ENCODE measurements at places on chromosomes 7 and 10.

DNA sequence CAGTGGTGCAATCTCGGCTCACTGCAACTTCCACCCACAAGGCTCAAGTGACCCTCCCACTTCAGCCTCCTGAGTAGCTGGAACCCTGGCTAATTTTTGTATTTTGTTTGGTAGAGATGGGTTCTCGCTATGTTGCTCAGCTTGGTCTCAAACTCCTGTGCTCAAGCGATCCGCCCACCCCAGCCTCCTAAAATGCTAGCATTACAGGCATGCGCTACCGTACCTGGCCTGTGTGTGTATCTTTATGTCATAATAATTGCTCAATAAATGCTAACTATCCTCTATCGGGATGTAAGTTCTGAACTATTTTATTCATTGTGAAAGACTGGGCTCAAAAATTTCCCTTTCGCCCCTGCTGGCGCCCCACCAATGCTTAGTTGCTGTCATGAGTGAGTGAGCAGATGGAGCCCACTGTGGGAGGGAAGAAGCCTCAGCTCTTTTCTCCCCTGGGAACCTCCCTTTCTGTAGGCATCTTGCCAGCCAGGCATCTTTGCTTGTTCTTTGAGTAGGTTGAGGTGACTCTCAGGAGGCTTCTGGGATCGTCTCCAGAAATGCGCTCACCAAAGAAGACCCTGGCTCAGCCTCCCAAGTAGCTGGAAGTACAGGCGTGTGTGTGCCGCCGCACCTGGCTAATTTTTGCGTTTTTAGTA, 38.3 kb downstream of the CAMK1D start:
- DNase-seq, result no peak

GRCh38 chr7:121447243-121447910, 51.3 kb upstream of the FAM3C start:
- no peak for DNase-seq

DNA sequence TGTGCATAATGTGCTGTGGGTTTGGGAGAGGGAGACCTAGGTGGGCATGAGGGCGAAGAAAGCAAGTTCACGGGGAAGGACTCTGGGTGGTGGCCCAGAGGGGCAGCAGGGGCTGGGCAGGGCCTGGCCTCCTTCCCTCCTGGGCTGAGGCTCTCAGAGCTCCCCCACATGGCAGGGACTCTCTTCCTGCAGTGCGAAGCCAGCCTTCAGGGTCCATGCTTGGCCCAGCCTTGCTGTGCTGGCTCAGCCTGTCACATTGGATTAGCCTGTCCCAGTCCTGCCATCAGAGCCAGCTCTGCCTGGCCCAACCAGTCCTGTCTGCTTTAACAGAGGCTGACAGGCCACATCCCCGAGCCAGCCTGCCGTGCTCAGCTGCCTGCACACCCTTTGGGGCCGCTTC, 20.4 kb upstream of the ZNF488 start:
- DNase-seq, result no peak

DNA sequence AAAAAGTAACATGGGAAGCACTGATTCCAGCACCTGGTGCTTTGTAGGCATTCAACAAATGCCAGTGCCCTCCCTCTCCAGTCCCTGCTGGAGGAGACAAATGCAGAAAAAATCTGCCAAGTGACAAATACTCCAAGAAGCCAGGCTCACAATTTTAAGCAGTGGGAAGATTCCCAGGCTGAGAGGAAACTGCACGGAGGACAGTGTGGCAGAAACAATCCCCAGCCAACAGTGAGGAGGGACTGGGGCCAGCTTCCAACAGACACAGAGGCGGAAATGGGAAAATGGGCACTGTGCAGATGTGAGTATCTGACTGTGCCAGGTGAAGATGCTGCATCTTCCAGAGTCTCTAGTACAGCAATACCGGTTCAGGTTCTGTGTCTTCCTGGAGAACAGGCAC, 106.3 kb downstream of the SLIT1 start:
- no peak for DNase-seq

DNA sequence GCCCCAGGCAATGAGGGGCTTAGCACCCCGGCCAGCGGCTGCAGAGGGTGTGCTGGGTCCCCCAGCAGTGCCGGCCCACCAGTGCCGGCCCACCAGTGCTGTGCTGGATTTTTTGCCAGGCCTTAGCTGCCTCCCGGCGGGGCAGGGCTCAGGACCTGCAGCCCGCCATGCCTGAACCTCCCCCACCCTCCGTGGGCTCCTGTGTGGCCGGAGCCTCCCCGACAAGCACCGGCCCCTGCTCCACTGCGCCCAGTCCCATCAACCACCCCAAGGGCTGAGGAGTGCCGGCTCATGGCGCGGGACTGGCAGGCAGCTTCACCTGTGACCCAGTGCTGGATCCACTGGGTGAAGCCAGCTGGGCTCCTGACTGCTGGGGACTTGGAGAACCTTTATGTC, 3.5 kb upstream of the ACSL5 start:
- no peak for DNase-seq

DNA sequence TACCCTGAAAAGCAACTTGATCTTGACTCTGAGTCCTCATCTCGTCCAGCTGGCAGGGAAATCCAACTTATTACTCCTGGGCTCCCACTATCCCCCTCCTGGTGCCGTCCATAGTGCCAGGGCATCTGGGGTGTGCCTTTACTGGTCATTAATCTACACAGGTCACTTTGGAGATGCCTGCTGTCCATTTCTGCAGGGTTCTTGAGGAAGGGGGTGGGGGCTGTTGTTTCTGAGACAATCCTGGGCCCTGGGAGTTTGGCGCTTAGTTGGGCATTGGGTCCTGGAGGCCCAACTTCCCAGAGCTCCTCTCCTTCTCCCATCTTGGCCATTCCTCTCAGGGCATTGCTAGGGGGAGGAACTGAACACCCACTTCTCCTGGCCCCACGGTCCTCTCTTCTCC, 6.0 kb upstream of the TACR2 start:
- DNase-seq, result no peak

DNA sequence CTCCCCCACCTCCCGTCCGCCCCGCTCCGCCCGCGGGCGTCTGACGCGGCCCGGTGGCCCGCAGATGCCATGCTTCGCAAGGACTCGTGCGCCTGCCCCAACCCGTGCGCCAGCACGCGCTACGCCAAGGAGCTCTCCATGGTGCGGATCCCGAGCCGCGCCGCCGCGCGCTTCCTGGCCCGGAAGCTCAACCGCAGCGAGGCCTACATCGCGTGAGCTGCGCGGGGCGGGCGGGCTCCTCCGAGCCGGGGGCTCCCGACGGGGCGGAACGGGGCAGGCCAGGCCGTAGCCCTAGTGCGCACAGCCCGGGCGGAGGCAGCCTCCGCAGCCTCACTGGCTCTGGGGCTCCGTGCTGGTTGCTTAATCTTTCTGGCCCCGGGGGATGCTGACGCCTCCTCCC, 2.8 kb downstream of the ASIC3 start:
- DNase-seq, result no peak

DNA sequence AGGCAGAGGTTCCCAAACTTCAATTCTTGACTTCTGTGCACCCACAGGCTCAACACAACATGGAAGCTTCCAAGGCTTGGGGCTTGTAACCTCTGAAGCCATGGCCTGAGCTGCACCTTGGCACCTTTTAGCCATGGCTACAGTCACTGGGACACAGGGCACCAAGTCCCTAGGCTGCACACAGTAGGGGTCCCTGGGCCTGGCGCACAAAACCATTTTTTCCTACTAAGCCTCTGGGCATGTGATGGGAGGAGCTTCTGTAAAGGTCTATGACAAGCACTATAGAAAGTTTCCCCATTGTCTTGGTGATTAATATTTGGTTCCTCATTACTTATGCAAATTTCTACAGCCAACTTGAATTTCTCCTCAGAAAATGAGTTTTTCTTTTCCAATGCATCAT, 420.9 kb upstream of the GRM3 start:
- DNase-seq, result no peak

DNA sequence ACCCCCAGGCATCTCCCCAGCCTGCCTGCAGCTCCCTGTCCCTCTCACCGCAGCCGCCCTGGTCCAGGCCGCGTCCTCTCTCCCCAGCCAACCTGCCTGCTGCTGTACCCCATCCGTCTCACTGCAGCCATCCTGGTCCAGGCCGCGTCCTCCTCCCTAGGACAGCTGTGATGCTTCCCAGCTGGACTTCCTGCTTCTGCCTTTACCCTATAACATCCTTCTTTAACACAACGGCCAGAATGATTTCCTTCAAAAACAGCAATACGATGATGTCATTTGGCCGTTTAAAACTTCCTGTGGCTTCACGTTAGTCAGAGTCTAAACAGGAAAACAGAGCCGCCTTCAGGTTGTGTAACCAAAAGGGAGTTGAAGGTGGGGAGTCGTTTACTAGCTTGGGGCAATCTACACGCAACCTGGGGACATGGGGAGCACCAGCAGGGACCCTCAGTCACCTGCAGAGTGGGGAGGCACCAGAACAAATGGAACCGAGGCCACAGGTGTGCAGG, 32.2 kb upstream of the ZFAND2A start:
- DNase-seq, result no peak

DNA sequence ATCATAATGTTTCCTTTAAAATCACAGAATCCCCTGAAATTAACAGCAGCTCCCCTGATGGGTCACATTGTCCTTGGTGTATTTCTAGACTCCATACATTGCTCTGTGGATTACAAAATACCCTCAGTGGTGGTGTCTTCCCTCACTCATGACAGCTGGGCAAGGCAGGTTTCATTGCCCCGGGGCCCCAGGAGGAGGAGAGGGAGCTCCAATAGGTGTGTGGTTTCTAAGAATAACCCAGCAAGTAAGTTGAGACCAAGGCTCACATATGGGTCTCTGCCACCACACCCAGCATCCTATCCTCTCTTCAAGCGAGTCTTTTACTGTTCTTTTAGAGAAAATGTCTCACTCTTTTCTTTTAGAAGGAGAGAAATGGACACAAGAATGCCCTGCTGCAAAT, 63.6 kb downstream of the PKD1L1 start:
- no peak for DNase-seq

GRCh38 chr7:43096875-43097274, 15.6 kb upstream of the HECW1 start:
- no peak for DNase-seq

GRCh38 chr7:28024786-28025334, 155.7 kb downstream of the JAZF1 start:
- DNase-seq, result no peak

DNA sequence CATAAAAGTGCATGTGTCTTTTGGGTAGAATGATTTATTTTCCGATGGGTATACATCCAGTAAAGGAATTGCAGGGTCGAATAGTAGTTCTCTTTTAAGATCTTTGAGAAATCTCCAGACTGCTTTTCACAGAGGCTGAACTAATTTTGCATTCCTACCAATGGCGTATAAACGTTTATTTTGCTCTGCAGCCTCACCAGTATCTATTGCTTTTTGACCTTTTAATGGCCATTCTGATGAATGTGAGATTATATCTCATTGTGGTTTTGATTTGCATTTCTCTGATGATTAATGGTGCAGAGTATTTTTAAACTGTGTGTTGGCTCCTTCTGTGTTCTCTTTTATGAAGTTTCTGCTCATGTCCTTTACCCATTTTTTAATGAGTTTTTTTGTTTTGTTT, 1020.1 kb downstream of the NXPH1 start:
- DNase-seq, result no peak

DNA sequence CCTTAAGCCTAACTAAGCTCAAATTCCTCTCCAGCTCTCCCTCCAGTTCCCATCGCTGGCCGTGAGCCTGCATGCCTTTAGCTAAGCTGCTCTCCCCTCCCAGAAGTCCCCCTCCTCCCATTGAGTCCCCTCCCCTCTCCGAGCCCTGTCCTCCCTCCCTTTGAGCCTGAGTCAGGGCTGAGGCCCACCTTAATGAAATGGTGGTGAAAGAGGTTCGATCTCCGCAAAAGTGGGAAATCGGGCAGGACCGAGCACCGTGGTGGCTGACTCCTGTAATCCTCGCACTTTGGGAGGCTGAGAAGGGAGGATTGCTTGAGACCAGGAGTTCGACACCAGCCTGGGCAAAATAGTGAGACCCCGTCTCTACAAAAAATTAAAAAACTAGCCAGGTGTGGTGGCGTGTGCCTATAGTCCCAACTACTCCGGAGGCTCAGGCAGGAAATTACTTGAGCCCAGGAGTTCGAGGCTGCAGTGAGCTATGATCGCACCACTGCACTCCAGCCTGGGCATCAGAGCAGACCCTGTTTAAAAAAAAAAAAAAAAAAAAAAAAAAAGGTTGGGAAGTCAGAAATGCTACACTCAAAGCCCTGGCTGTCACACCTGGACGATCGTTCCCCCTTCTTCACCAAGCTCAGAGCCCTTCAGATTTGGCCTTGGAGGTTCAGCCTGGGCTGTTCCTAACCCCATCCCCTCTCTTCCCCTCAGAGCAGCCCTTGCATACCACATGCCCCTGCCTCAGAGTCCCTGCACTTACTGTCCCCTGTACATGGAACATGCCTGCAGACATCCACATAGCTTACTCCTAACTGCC, 995 bp upstream of the CLDN3 start:
- no peak for DNase-seq

DNA sequence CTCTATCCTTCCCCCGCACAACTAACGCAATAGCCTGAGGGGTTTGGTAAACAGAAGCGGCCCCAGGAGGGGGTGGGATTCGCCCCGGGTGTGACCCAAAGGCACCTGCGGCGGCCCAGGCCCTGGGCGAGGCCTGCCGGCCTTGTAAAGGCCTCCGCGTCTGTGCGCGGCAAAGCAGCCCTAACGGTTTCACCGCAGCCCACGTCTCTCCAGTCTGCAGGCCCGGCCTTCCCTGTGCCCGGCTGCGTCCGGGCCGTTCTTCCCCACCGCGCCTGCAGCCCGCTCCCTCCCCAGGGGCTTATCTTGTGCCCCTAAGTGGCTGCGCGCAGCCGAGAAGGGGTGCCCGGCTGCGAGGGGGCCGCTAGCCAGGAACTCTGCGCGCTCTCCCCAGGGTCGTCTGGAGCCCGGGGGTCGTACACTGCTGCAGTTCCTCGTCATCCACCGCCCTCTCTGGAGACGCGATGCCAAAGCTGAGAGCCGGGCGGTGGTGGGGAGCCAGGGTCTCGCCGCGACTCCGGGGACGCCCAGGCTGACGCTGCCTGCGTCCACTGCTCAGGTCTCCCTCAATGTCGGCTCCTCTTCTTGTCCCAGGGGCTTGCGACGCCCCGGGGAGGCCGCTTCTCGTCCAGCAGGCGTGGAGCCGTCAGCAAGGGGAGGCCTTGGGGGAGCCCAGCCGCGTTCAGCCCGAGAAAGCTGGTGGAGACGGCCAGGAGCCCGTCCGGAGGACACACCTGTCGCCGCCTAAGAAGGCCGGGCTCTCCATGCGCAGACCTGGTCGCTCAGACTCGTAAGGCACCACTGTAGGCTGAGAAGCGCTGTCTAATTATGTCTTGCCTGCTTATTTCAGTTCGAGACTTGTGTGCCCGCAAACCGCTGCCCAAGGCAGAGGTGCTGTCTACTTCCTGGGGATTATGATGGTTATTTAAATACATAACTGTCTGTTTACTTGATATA, 132.3 kb downstream of the SPAG6 start:
- no peak for DNase-seq

GRCh38 chr10:29078919-29079318, 210.0 kb upstream of the LYZL1 start:
- DNase-seq, result no peak

GRCh38 chr10:30737931-30738391, 108.4 kb upstream of the LYZL2 start:
- no peak for DNase-seq

DNA sequence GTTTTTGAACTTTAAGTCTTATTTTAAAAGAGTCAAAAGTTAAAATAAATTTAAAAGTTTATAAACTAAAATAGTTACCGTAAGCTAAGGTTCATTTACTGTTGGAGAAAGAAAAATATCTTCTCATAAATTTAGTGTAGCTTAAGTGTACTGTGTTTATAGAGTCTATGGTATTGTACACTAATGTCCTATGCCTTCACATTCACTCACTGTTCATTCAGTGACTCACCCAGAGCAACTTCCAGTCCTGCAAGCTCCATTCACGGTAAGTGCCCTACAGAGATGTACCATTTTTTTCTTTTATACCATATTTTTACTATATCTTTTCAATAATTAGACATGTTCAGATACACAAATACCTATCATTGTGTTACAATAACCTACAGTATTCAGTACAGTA, 97.6 kb downstream of the PTN start:
- no peak for DNase-seq
